ENCODE measurements at places on chromosomes 4 and X. TPM values are rescaled to one million over a fixed set of nuclear protein-coding genes. Genes with fewer than 3 reads are reported as not detected.

DNA sequence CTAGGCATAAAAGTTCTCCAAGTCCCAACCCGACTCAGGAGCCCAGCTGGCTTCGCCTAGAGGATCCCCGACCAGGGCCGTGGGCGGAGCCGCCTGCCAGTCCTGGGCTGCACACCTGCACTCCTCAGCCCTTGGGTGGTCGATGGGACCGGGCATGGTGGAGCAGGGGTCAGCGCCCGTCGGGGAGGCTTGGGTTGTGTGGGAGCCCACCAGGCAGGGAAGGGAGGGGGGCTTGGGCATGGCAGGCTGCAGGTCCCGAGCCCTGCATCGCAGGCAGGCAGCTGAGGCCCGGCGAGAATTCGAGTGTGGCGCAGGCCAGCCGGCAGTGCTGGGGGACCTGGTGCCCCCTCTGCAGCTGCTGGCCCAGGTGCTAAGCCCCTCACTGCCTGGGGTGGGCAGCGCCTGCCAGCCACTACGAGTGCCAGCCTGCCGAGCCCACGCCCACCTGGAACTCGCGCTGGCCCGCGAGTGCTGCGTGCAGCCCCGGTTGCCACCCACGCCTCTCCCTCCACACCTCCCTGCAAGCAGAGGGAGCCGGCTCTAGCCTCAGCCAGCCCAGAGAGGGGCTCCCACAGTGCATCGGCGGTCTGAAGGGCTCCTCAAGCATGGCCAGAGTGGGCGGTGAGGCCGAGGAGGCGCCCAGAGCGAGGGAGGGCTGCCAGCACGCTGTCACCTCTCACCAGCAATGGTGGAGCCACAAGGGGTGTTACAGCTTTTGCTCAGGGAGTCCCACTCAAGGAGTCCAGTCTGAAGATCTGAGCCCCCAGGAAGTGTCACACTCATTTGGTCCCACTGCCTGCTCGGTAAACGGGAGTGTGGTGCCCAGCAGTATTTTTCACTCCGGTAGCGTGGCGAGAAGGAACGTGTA lies 38.9 kb downstream of the SPRY1 start:
- H3K4me1 ChIP-seq = peaks cover 4% of the 10 kb centered on the region
- no peak for DNase-seq
- H3K27ac ChIP-seq = no peak overlapping the region
- H3K27me3 ChIP-seq = no peaks in the 10 kb centered on the region
- H3K36me3 ChIP-seq = no peaks in the 10 kb centered on the region

DNA sequence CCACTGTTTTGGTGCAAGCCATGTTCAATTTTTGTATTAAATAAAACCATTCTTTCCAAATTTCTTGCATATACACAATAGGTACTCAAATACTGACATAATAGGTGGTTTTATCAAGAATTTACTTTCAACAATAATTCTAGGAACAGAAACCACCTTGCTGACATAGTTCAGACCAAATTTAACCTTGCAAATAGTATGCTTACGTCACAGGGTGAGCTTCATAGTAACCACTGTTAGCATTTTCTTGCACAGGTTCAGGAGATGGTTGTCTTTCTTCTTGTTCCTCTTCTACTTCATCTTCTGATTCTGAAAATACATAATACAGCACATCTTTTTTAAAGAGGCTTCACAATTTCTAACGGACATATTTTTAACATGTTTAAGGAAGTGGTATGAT lies 17.6 kb downstream of the G3BP2 start:
- peaks cover 36% of the 10 kb centered on the region for H3K36me3 ChIP-seq
- no peaks in the 10 kb centered on the region for H3K4me1 ChIP-seq
- no peak overlapping the region for H3K4me3 ChIP-seq
- DNase-seq = no peak

- DNase-seq = no peak
- no peaks in the 10 kb centered on the region for H3K27me3 ChIP-seq
Observed at GRCh38 chr4:19969492-19969891, 282.2 kb upstream of the SLIT2 start.

DNA sequence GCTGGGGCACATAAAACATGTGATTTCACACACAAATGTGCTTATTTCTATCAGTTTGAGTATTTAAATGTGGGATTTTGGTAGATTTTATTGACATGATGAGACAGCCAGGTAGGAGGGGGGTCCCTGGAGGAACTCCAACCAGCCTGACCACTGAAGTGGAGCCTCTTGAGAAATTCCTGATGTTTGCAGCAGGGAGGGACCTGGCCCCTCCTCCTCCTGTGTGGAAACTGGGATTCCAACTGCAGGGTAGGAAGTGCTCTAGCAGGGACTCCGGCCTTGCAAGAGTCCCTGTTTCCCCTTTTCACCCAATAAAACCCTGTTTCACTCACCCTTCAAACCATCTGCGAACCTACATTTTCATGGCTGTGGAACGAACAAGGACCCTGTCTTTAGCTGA lies 2224.0 kb upstream of the AGA start:
- H3K4me3 ChIP-seq = no peak overlapping the region
- H3K36me3 ChIP-seq = no peaks in the 10 kb centered on the region
- peaks cover 17% of the 10 kb centered on the region for H3K4me1 ChIP-seq
- H3K27me3 ChIP-seq = no peaks in the 10 kb centered on the region

GRCh38 chrX:67555578-67556203 lies 11.9 kb downstream of the AR start:
- no peak for DNase-seq
- H3K4me1 ChIP-seq = no peaks in the 10 kb centered on the region
- H3K4me3 ChIP-seq = no peak overlapping the region
- H3K36me3 ChIP-seq = peaks cover 2% of the 10 kb centered on the region

DNA sequence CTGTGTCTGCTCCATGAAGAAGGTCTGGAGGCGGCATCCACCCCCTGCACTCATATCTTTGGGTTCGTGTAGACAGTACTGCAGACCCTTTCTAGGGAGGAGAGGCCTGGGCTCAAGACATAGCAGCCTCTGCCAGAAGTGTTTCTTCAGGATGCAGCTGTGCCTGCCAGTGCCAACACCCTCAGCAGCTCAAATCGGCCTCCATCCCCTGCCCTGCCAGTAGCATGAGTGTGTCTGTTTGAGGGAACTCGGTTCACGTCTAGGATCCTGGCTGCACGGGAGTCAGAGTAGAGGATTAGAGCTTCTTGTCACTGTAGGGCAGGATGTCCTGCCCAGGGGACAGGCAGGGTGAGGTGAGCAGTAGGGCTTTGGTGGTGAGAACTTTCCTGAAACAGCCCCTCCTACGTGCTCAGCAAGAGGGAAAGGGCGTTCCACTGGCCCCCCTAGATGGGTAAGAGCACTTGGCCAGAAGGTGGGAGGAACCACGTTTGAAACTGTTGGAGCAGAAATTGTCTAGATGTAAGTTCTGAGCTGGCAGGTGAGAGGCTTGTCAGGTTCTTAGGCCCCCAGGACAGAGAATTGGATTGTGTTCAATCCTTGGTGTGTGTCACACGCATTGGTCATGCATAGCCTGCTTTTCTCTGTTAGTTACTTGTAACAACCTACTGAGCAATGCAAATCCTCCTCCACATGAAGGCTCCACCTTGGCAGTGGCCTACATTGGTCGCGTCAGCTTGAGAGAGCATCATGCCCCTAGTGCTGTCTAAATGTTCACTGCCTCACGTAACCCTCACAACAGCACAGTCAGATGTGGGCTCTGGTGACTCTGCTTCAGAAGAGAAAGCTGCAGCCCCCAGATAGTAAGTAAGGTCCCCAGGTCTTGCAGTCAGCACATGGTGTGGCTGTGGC lies 25.8 kb upstream of the FAM193A start:
- H3K27ac ChIP-seq = no peak overlapping the region
- H3K27me3 ChIP-seq = no peaks in the 10 kb centered on the region

- H3K27me3 ChIP-seq = no peaks in the 10 kb centered on the region
- H3K36me3 ChIP-seq = no peaks in the 10 kb centered on the region
- peaks cover 20% of the 10 kb centered on the region for H3K4me1 ChIP-seq
- H3K4me3 ChIP-seq = no peak overlapping the region
Observed at GRCh38 chr4:108941904-108942430, 179.1 kb upstream of the ETNPPL start.

DNA sequence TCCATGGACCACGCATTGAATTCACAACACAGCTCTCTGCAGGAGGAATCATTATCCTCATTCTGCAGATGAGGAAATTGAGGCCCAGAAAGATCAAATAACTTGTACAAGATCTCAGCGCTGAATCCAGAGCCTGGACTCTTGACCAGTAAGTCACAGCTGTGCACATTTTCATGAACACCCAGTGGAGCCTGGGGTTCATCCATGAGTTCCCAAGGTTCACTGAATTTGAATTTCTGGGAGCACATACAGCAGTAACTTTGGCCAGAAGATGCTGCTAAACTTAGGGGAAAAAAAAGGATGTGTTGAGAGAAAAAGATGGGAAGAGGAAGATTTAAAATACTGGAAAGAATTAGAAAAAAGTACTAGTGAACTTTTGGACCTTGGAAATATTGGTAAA lies 218.7 kb upstream of the PPARGC1A start:
- peaks cover 12% of the 10 kb centered on the region for H3K4me1 ChIP-seq
- no peak overlapping the region for H3K4me3 ChIP-seq
- no peak for DNase-seq
- no peaks in the 10 kb centered on the region for H3K27me3 ChIP-seq
- no peak overlapping the region for H3K27ac ChIP-seq

GRCh38 chr4:41080976-41081375 lies 133.4 kb downstream of the APBB2 start:
- peaks cover 21% of the 10 kb centered on the region for H3K4me1 ChIP-seq
- H3K27me3 ChIP-seq = no peaks in the 10 kb centered on the region
- peak overlapping the region; percentile 71 for H3K27ac ChIP-seq
- H3K4me3 ChIP-seq = no peak overlapping the region
- no peak for DNase-seq

DNA sequence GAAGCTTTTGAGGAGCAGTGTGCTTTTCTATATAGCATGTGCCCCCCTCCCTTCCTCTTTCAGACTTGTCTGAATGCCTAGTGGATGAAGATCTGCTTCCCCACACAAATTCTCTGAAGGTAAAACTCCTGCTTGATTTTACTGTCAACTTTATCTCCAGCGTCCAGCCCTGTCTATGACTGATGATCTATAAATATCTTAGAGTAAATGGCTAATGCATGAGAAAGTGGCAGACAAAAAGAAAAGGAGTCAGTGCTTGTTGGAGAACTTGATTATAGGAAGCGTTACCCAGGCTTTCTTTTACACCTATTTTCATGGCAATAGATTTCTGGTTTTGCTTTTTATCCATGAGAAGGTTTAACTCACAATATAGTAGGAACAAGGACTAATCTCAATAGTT lies 168.3 kb upstream of the HS3ST1 start:
- no peak overlapping the region for H3K4me3 ChIP-seq
- peaks cover 18% of the 10 kb centered on the region for H3K4me1 ChIP-seq
- DNase-seq = no peak
- H3K27me3 ChIP-seq = no peaks in the 10 kb centered on the region
- no peaks in the 10 kb centered on the region for H3K36me3 ChIP-seq
- no peak overlapping the region for H3K27ac ChIP-seq

DNA sequence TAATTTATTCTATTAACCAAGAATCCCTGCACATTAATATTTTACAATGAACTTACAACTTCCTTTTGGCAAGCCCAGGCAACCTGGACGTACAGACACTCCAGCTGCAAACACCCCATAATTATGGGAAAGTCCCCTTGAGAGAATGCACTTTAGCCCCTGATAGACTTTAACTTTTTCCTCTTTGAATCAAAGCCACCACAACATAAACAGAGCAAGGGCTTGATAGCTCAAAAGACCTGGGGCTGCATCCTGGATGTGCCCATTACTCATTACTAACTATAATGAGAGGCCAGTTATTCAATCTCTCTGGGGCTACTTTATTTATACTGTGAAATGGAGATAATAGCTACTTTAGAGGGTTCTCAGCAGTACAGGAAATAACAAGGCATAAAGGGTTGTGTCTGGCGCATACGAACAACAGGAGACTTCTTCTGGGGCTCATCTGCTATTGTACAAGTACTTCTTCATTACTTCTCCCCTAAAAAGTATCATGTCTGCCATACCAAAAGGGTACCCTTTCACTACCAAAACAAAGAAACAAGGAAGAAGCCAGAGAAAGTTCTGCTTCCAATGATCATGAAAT lies 54.9 kb downstream of the CASK start:
- H3K27ac ChIP-seq = no peak overlapping the region
- H3K36me3 ChIP-seq = no peaks in the 10 kb centered on the region
- H3K4me3 ChIP-seq = no peak overlapping the region
- peaks cover 2% of the 10 kb centered on the region for H3K4me1 ChIP-seq
- no peaks in the 10 kb centered on the region for H3K27me3 ChIP-seq
- no peak for DNase-seq

DNA sequence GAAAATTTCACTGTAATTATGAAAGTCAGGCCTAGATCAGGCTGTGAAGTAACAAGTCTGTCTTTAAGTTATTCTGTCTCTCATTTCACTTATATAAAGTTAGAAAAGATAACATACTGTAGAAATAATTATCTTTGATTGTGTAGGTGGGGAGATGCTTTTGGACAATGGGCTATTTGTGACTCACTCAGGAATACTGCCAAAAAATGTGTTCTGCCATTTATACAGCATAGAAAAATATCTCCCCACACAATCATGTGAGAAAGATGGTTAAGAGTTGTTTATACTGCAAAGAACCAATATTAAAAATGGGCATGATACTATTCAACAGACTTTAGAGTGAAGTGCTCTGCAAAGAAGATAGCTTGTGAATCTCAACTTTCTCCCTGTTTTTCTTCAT lies 95.0 kb upstream of the GABRA2 start:
- no peak overlapping the region for H3K27ac ChIP-seq
- DNase-seq = no peak
- no peaks in the 10 kb centered on the region for H3K36me3 ChIP-seq
- H3K4me1 ChIP-seq = no peaks in the 10 kb centered on the region
- H3K27me3 ChIP-seq = no peaks in the 10 kb centered on the region

- peaks cover 16% of the 10 kb centered on the region for H3K36me3 ChIP-seq
- peak overlapping the region; percentile 86 for H3K27ac ChIP-seq
- H3K27me3 ChIP-seq = no peaks in the 10 kb centered on the region
- peaks cover 43% of the 10 kb centered on the region for H3K4me1 ChIP-seq
- DNase-seq = no peak
Observed at GRCh38 chr4:139902321-139903320, 237.0 kb downstream of the MGST2 start.

GRCh38 chr4:25863347-25863784 lies 578 bp upstream of the SEL1L3 start:
- H3K4me3 ChIP-seq = peak overlapping the region; percentile 70
- H3K27me3 ChIP-seq = peaks cover 39% of the 10 kb centered on the region
- no peak for DNase-seq

The RAB40A gene
- 0.78 TPM for total RNA-seq

The FGFR3 gene
- total RNA-seq = 37.6 TPM

The COL4A6 gene
- total RNA-seq = 102 TPM

The ENPEP gene
- total RNA-seq = 11.9 TPM

The RAB41 gene
- total RNA-seq = not detected

The TACR3 gene
- total RNA-seq = not detected

The SPIN2A gene
- total RNA-seq = 5.3 TPM

The MAGEA2B gene
- not detected for total RNA-seq

The MEPE gene
- total RNA-seq = not detected

The UGT2B17 gene
- not detected for total RNA-seq

The DUSP21 gene
- not detected for total RNA-seq

The STK32B gene
- 0.69 TPM for total RNA-seq

The CT45A1 gene
- not detected for total RNA-seq
